Smooth muscle cell of the umbilical artery (primary cell): ENCODE measurements at places on chromosomes 13 and 19. TPM values are rescaled to one million over a fixed set of nuclear protein-coding genes. Genes with fewer than 3 reads are reported as not detected.

Gene LIM2
- not detected in 2 replicates for total RNA-seq

Gene CNN1
- total RNA-seq = 29.5 and 106 TPM in 2 replicates

Gene ZNF470
- 9.5 and 12.2 TPM in 2 replicates for total RNA-seq

Gene ERICH6B
- total RNA-seq = not detected in 2 replicates

Gene ZNF284
- 3.0 and 3.3 TPM in 2 replicates for total RNA-seq

Gene CYP2A6
- 0.30 TPM in 1 of 2 replicates, not detected in the other for total RNA-seq

Gene CEACAM21
- not detected in 2 replicates for total RNA-seq

Gene SWSAP1
- 0.09 and 0.30 TPM in 2 replicates for total RNA-seq

Gene ZNF57
- total RNA-seq = 3.0 and 3.7 TPM in 2 replicates

Gene FXYD7
- not detected in 2 replicates for total RNA-seq

Gene CASP14
- total RNA-seq = not detected in 2 replicates

Gene DNAAF3
- 0.30 and 0.65 TPM in 2 replicates for total RNA-seq

Gene C1QTNF9
- total RNA-seq = not detected in 2 replicates

Gene ZNF112
- 9.2 and 10.1 TPM in 2 replicates for total RNA-seq

Gene ZNF560
- 1.5 and 5.8 TPM in 2 replicates for total RNA-seq

Gene ZNF865
- total RNA-seq = 2.1 and 3.3 TPM in 2 replicates

Gene TYROBP
- not detected in 2 replicates for total RNA-seq

Gene SLAIN1
- total RNA-seq = 0.30 and 0.65 TPM in 2 replicates

Gene CEACAM1
- not detected in 2 replicates for total RNA-seq
